NCI-H460 (cell line): ENCODE measurements at places on chromosomes 5 and 9.

- DNase-seq: peak; percentile 91
Observed at GRCh38 chr9:129258124-129258822, 80.2 kb upstream of the IER5L start.

- DNase-seq: no peak
Observed at GRCh38 chr5:180284149-180284548, 7.7 kb downstream of the MAPK9 start.

GRCh38 chr5:64958757-64959391 is 190.1 kb downstream of the CWC27 start:
- peak; percentile 52 for DNase-seq

GRCh38 chr9:91840469-91840868 is 109.6 kb downstream of the ROR2 start:
- no peak for DNase-seq

DNA sequence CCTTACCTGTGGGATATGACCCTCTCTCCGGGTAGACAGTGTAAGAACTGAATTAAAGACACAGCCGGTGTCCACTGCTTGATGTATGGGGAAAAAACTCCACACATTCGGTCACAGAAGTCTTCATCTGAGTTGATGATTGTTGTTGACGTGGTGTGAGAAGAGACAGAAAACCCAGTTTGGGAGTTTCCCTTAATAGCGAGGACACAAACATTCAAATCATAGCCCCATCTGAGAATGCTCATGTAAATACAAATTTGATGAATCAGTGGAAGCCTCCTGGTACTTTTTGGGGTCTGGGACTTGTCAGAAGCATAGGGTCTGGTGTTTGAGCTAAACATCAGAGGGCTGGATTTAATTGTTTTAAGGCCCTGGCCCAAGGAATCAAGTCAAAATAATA is 11.0 kb downstream of the HAVCR1 start:
- no peak for DNase-seq

DNA sequence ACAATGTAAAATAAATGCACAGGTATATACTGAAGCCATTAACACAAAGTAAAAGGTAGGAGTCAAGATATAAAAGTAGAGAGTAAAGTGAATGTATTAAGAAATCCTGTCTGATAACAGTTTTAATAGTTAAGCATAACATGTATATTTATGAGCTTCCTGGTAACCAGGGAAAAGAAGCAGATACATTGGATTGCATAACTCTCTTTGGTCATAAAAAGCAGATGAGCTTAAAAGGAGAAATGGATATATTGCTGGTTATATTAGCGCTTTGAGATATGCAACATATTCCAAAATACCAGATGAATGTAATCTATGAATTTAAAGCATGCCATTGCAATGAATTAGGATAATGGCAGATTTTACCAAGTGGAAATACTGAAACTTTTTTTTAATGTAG is 6.2 kb upstream of the TNFSF8 start:
- no peak for DNase-seq
